Natural killer cell (primary cell): ENCODE measurements at places on chromosomes 5 and 9. TPM values are rescaled to one million over a fixed set of nuclear protein-coding genes. Genes with fewer than 3 reads are reported as not detected.

GRCh38 chr9:87557996-87558395 is 60.3 kb downstream of the DAPK1 start:
- no peak for DNase-seq

Gene KIAA0825
- total RNA-seq = 4.8 TPM

GRCh38 chr5:151949701-151950308 is 25.2 kb upstream of the GLRA1 start:
- DNase-seq = no peak

Gene RGMB
- 0.35 TPM for total RNA-seq

Gene PCDHGB4
- 0.40 TPM for total RNA-seq

Gene PTTG1
- total RNA-seq = 14.8 TPM

Gene CCDC192
- not detected for total RNA-seq

GRCh38 chr9:127534250-127534906 is 77.7 kb upstream of the STXBP1 start:
- no peak for DNase-seq

- DNase-seq = no peak
Measured at GRCh38 chr9:124629600-124629999, 122.4 kb upstream of the NR5A1 start.

Gene UBE2QL1
- total RNA-seq = not detected

Gene PHYHD1
- 5.4 TPM for total RNA-seq

- no peak for DNase-seq
Measured at GRCh38 chr5:174750711-174751110, 26.3 kb downstream of the MSX2 start.

Gene PLAC8L1
- total RNA-seq = 0.45 TPM

DNA sequence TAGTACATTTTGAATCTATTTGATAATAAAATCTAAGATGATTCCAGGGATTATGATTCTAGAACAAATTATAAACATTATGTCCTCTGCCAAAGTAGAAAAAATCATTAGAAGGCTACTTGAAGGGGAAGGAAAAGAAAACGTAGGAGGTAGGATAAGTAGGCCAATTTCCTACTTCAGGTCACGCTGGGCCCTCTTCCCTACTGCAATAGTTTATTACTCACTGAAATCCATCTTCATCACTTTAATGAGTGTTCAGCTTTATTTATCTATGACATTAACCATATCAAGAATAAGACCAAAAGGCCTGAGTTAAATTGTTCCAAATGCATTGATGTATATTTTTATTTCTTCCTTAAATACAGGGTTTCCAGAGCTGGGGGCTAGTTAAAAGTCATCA is 21.6 kb downstream of the SLC28A3 start:
- DNase-seq = no peak

DNA sequence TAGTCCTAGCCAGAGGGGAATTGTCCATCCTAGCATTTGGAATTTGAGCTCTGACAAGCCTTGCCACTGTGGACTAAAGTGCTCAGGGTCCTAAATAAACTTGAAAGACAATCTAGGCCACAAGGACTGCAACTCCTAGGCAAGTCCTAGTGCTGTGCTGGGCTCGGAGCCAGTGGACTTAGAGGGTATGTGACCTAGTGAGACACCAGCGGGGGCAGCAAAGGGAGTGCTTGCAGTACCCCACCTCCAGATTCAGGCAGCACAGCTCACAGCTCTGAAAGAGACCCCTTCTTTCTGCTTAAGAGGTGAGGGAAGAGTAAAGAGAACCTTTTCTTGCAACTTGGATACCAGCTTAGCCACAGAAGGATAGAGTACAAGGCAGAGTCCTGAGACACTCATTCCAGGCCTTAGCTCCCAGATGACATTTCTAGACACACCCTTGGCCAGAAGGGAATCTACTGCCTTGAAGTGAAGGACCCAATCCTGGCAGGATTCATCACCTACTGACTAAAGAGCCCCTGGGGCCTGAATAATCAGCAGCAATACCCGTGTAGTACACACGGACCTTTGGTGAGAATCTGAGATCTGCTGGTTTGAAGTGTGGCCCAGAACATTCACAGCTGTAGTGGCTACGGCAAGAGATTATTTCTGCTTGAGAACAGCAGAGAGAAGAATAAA is 164.6 kb downstream of the CCDC171 start:
- no peak for DNase-seq

DNA sequence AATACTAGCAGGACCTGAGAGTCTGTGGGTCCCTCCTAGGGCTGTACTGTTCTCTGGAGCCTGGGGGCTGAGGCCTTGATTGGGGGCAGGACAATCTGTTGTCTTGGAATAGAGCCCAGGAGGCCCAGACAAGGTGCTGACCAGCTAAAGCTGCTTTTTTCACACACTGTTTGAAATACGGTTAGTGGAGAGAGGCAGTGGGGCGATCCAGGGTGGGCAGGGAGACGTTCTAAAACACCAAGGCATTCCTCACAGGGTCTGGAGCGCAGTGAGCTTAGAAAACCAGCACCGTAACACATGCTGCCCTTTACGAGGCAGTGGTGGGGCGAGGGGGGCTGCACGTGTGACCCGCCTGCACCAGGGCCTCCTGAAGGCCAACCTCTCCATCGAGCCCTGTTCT is 55.1 kb downstream of the EHMT1 start:
- DNase-seq = no peak

DNA sequence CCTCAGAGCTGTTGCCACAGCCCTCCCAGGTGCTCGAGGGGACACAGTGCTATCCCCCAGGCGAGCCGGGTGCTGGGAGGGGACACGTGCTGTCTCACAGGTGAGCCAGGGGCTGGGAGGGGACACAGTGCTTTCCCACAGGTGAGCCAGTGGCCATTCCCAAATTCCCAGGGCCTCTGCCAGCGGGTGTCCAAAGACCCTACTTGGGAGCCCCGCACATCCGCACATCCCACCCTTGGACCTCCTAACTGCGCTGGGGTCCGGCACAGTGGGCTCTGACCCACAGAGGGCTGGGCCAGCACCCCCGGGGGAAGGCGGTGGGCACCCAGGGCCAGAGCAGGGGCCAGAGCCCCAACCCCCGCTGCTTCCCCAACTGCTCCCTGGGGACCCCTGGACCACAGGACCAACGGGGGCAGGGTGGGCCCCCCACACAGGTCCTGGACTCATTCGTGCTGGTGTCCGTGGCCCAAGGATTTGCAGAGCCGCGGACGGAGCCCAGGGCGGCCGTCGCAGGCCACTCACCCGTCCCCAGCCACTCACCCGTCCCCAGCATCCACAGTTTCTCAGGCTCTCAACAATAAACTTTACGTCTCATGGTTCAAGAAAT is 17.9 kb downstream of the EXD3 start:
- DNase-seq = no peak

GRCh38 chr5:153504726-153505125 is 14.3 kb downstream of the GRIA1 start:
- DNase-seq = no peak

- no peak for DNase-seq
Measured at GRCh38 chr5:134824681-134825080, 21.1 kb upstream of the C5orf24 start.

- no peak for DNase-seq
Measured at GRCh38 chr9:100591639-100592412, 13.9 kb downstream of the CAVIN4 start.

GRCh38 chr9:1913631-1914330 is 101.4 kb upstream of the SMARCA2 start:
- DNase-seq = no peak

Gene HTR4
- total RNA-seq = not detected

Gene MTRR
- total RNA-seq = 55.7 TPM

GRCh38 chr5:174849426-174849825 is 125.0 kb downstream of the MSX2 start:
- no peak for DNase-seq

DNA sequence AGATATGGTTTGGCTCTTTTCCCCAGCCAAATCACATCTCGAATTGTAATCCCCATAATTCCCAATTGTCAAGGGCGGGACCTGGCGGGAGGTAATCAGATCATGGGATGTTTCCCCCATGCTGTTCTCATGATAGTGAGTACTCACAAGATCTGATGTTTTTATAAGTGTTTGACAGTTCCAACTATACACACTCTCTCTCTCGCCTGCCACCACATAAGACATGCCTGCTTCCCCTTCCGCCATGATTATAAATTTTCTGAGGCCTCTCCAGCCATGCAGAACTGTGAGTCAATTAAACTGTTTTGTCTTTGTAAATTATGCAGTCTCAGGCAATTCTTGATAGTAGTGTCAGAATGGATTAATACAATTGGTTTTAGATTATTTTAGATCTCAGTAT is 475.7 kb upstream of the CYLC2 start:
- DNase-seq = no peak

- no peak for DNase-seq
Measured at GRCh38 chr9:112439171-112439570, 47.5 kb upstream of the KIAA1958 start.

GRCh38 chr5:32332966-32333365 is 20.2 kb upstream of the MTMR12 start:
- DNase-seq = no peak

DNA sequence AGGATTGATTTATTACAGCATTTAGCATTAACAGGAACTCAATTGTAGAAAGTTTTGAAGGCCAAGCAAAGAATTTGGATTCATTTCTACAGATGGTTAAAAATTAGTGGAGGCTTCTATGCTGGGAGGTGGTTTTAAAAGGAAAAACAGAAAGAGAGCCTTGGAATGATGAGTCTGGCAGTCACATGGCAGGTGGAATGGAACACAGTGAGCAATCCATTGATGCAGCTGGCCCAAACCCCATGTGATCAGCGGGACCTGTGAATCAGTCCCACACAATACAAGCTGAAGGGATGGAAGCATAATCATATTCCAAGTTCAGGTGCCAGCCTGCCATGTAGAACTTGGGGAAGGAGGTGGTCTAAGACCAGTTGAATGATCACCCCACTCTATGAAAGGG is 147.9 kb downstream of the PIP5K1B start:
- no peak for DNase-seq

Gene SPOCK1
- total RNA-seq = 0.09 TPM

Gene ADRB2
- 78.9 TPM for total RNA-seq

DNA sequence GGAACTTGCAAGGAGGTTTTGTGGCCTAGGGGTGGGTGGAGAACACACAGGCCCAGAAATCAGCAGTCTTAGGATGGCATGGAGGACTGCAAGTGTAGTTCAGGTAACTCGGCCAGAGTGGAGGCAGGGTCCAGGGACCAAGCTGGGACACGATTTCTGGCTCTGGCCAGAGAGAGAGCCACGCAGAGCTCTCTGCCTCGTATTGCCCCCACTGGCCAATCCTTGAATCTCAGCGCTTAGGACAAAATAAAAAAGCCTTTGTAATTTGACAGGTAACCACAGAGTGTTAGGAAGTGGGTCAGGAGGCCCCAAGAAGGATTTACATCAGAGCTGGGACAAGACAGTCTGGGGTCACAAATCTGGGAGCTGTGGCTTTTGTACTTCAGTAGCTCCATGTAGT is 11.7 kb downstream of the MAP3K1 start:
- no peak for DNase-seq

GRCh38 chr9:79745752-79746336 is 174.1 kb downstream of the TLE4 start:
- no peak for DNase-seq

DNA sequence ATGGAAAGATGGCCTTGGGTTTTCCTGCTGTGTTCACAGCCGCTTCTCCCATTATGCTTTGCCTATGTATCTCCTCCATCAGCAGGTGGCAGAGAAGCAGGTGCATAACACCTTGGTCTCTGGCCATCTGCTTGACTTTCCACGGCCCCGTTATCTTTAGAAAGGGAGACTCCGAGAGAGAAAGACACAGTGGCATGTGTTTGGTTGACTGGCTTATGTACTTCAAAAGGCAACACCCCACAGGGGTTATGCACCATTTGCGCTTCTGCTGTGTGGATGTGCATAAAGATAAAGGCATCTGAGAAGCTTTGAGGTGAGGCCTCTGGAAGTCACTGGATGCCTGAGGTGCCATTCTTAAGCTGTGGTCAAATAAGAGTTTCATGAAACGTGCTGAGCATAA is 138.4 kb downstream of the EGFLAM start:
- DNase-seq = no peak

- DNase-seq = no peak
Measured at GRCh38 chr5:154309805-154310204, 119.3 kb downstream of the GALNT10 start.

GRCh38 chr5:96844481-96844990 is 31.8 kb upstream of the ERAP2 start:
- no peak for DNase-seq

DNA sequence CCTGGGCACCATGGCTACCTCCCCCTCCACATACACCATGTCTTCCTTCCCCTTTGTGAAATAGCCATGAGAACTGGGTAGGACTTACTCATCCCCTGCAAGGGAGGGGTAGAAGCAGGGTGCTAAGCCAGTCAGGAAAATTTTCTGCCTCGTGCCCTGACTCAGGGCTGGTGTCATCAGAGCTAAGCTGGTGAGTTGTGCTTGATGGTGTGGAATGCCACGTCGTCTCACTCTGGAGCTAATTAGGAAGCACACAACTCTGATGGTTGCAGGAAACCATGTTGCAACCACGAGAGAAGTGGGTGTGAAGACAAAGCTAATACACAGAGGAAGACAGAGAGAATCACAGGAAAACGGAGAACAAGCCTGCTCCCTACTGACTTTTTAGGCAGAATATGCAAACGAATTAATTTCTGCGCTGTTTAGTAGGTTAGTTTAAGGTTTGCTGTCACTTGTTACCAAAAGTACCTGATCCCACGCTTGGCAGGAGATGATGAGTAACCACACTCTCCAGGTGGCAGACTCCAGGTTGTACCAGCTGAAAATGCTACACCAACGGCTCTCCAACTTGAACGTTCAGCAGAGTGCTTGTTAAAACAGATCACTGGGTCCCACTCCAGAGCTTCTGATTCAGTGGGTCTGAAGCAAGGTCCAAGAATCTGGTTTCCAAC is 54.5 kb downstream of the STK10 start:
- DNase-seq = peak; percentile 61

DNA sequence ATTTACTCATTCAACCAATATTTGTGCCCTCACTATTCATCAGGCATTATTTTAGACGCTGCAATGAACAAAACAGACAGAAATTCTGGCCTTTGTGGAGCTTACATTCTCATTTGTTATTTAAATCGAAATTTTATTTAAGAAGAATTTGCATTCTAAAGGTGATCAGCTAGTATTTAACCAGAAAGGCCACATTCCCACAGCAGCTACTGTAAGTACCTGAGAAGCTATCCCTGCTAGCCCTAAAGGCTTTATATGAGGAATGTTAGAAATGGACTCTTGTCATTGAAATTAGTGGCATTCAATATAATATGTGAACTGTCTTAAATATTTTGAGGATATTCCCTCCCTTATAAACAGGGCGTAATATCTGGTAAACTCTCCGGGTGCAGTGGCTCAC is 35.0 kb upstream of the GOLM1 start:
- DNase-seq = no peak

Gene SLC6A3
- not detected for total RNA-seq

DNA sequence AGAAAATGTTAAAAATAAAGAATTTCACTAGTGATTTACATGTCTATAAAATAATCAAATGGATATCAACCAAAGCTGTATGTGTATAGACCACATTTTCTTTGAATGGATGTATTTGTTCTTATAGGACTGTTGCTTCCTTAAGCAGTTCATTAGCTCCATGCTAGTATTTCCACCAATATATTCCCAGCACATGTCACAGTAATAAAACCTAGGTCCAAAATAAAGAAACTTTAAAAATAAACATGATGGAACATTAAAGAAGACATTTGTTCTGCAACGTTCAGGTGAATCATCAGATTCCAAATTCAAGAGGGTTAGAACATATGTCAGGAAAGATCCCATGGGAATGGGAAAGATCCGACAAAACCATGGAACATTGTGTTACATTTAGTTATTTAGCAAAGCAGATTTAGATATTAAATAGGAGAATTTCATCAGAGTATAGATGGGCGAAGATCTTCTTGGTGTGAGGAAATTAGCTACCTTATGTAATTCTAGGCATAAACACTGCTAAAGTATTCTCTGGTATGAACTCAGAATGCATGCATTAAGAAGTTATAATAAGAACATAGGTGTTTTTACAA is 490.7 kb downstream of the CDH18 start:
- DNase-seq = no peak
